ENCODE measurements at places on chromosomes 4 and X.

- no peak for DNase-seq
These were observed 13.0 kb upstream of the SEPSECS start for GRCh38 chr4:25172961-25173915.

DNA sequence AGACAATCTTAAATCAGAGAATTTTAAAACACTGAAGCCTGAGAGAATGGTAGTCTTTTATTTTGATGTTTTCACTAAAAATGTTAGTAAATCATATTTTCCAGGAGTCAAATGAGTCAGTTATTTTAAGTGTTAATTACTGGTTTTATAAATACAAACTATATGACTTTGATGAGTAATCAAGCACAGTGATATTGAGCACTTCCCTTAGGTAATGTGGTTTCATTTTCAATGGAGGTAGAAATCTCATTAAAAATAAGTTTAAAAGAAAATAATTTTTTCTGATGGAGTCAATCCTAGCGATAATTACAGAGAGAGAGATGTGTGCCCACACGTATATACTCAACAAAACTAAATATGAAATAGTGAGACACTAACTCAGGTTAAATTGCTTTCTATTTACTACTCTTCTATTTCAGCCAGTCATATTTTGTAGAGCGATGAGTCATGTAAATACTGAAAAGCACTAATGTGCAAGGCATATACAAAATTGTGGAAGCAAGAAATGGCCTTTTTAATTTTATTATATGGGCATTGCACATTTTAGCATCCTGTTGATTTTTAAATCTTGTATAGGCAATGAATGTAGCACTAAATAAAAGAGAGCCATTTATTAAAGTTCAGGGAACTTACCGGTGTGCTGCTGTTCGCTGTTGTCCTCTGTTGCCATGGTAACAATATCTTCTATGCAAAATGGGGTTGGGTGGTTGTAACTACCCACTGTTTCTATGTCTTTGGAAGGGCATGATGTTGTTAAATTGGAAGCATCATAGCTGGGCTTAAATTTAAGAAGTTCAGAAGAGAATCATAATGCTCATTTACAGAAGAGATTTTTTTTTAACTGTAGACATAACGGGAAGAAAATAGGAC, 513.7 kb downstream of the TLL1 start:
- DNase-seq, result no peak

DNA sequence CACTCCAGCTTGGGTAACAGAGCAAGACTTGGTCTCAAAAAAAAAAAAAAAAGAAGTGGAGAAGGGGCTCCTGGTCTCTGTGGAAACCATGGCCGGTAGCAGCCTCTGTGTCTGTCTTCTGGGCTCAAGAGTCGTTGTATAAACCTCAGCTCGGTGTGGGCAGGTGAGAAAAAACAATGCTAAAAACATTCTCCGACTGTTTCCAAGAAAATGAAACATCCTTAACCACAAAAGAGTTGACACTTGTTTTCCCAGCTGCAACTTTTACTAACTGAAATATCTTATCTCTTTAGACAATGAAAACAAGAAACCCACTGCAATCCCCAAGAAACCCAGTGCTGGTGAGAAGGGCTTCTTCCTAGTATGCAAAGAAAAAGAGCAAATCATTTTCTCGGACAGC, 26.2 kb downstream of the CD99 start:
- DNase-seq, result no peak

- DNase-seq, result no peak
These were observed 126.3 kb downstream of the PRDM5 start for GRCh38 chr4:120796271-120796670.

DNA sequence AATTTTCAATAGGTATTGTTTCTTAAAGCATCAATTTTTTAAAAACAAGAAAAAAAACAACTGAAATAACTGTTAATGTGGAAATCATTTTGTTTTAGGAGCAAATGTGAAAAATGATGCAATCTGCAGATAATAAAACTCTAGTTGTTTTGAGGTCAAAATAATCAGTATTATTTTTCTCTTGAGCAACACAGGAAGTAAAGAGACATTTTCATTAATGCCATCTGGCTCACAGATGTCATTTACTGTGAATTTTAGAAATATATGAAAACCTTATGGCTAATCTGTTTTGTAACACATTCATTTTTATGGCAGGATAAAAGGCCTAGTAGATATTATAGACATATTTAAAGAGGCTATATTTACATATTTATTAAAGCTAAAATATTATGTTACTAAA, 141.6 kb downstream of the PCDH18 start:
- DNase-seq, result no peak

GRCh38 chrX:133749951-133750350, 235.4 kb downstream of the GPC3 start:
- DNase-seq, result no peak

- DNase-seq, result no peak
These were observed 47.8 kb downstream of the ELF2 start for GRCh38 chr4:139129206-139129605.

- DNase-seq, result no peak
These were observed 33.7 kb downstream of the HTT-AS start for GRCh38 chr4:3040452-3041191.

- no peak for DNase-seq
These were observed 28.7 kb downstream of the NLRP2B start for GRCh38 chrX:57651169-57651919.

GRCh38 chrX:154350429-154351182, 23.8 kb downstream of the FLNA start:
- no peak for DNase-seq

DNA sequence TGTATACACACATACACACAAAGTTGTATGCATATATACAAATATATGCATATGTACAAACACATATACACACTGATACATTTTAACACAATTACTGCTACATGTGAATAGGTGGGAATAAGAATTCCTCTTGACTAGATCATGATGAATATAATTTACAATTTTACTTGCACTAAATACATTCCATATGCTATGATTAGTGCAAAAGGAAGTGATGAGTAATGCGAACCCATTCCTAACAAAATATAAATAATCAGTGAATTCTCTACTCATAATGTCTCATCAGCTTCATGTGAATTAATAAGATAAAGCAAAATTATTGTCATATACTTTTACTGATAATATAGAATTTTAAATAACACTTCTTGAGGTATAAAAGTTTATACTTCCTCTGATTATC, 1077.3 kb upstream of the PCDH10 start:
- no peak for DNase-seq

DNA sequence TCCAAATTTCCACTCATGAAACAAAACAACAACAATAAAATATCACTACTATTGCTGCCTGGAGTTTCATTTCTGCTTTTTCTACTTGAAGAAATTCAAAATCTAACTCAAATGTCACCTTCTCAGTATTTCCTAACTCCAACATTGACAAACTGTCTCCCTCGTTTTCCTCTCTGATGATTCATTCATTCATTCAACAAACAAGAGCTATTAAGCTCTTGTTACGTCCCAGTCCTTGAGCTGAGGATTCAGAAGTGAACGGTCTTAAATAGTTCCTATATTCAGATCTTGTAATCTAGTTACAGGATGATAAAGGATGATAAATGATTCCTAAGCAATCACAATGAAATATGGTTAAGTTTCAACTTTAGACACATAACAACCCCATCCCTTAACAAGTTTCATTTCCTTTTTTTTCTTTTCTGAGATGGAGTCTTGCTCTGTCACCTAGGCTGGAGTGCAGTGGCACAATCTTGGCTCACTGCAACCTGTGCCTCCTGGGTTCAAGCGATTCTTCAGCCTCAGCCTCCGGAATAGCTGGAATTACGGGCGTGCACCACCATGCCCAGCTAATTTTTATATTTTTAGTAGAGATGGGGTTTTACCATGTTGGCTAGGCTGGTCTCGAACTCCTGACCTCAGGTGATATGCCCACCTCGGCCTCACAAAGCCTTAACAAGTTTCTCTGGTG, 1.7 kb downstream of the SLC9B2 start:
- no peak for DNase-seq

DNA sequence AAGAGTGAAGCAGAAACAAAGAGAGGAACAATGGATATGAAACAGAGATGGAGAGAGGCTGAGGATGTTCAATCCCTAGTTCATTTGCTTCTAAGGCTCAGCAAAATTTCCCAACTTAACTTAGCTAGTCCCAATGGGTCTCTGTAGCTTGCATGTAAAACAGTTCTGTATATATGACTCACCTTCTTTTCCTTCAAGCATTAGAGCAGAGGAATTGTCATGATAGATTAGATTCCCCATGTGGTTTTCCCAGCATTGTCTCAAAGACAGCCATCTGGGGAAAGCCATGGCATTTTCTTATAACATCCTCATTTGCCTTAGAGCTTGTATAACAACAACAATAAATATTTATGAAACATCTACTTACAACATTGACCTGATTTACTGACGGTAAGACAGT, 93.9 kb upstream of the GATB start:
- no peak for DNase-seq

DNA sequence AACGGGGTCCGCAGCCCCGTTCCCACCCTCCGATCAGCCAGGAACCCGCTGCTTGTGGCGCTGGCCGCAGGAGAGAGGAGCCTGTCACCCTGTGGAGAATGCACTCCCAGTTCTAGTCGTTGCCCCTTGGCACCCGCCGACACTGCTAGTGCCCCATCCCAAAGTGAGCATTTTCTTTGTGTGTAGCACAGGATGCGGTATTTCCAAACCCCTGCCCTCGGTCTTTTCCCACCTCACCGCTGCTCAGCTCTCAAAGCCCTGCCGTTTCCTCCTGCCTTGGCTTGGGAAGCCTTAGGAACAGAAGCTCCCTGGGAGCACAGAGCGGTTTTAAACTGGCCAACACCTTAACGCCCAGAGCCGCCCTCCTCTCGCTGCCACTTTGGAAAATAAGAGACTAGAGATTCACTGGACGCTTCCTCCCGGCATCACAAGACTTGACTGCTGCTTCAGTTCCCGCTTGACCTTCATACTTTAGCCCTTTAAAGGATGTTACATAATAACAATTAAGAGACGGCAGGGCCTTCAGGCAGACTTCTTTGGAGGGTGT, 772 bp downstream of the CYP4V2 start:
- DNase-seq, result no peak

DNA sequence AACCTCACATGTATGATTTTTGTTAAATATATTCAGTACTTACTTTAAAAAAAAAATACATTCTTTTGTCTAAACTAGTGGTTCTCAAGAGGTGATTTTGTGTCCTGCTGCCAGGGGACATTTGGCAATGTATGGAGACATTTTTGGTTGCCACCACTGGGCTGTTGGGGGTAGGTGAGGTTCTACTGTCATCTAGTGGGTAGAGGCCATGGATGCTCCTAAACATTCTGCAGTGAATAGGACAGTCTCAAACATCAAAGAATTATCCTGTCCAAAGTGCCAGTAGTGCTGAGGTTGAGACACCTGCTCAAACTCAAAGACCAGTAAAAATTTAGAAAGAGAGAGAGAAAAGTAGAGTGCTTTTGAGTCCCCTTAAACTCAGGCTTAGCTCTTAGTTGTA, 32.9 kb upstream of the PGM2 start:
- DNase-seq, result no peak

- DNase-seq, result no peak
These were observed 37.4 kb downstream of the CLOCK start for GRCh38 chr4:55509266-55509665.

GRCh38 chr4:118173956-118174725, 139.9 kb downstream of the NDST3 start:
- DNase-seq, result no peak

DNA sequence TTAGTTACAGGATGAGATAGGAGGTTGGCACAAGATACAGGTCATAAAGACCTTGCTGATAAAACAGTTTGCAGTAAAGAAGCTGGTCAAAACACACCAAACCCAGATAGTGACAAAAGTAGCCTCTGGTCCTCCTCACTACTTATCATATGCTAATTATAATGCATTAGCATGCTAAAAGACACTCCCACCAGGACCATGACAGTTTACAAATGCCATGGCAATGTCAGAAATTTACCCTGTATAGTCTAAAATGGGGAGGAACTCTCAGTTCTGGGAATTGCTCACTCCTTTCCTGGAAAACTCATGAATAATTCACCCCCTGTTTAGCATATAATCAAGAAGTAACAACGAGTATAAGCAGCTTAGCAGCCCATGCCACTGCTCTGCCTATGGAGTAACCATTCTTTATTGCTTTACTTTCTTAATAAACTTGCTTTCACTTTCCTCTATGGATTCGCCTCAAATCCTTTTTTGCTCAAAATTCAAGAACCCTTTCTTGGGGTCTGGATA, 1254.4 kb downstream of the PCDH7 start:
- DNase-seq, result no peak

DNA sequence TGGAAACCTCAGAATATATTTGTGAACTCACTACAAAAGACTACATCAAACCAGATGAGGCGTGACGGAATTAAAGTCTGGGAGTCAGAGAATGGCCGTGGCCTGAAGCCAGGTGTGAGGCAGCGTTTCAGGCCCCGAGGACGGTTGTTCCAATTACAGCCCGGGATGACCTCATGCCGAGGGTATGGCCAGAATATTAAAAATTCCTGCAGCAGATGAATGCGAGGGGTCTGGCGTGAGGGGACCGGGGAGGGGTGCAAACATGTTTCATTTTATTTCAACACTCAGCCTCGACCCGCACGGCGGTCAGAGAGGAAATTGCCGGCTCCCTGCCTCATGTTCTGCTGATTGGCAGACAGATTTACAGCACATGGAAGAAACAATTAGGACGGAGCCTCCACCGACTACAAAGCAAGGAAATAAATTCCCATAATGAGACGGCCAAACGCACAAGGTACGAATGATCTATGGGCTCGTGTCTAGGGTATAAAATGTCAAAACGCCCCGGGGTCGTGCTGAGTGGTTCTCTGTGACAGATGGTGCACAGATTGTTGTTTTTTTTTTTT, 289.7 kb downstream of the SHOX start:
- no peak for DNase-seq

DNA sequence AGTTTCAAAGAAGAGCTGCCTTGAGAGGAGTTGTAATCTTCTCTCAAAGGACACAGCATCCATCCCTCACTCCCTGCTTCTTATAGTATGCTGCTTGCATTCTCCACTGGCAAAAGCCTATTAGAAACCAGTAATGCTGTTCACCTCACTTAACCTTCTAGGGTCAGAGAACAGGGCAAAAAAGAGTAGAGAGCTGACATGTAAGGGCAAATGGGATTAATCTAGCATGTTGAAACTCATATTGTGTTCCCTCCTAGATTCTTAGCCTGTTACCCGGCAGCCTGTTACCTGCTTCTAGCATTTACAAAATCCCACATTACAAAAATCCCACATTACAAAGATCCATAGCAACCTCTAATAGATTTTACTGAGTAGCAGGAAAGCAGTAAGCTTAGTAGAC, 244.7 kb downstream of the SLC7A11 start:
- DNase-seq, result no peak

GRCh38 chr4:76857074-76857409, 40.9 kb downstream of the SOWAHB start:
- DNase-seq, result no peak
